Lower lobe of right lung (tissue), 2 donors: ENCODE measurements at places on chromosomes 3 and 15. TPM values are rescaled to one million over a fixed set of nuclear protein-coding genes. Genes with fewer than 3 reads are reported as not detected.

Gene COL8A1
- total RNA-seq = 56.1 TPM

Gene TM6SF1
- 31.2 TPM for total RNA-seq

Gene FGF7
- total RNA-seq = 24.2 TPM

Gene CA12
- total RNA-seq = 4.9 TPM
